ENCODE measurements at places on chromosomes 4 and X.

GRCh38 chr4:48967101-48967500, 19.0 kb upstream of the CWH43 start:
- no peak for DNase-seq

DNA sequence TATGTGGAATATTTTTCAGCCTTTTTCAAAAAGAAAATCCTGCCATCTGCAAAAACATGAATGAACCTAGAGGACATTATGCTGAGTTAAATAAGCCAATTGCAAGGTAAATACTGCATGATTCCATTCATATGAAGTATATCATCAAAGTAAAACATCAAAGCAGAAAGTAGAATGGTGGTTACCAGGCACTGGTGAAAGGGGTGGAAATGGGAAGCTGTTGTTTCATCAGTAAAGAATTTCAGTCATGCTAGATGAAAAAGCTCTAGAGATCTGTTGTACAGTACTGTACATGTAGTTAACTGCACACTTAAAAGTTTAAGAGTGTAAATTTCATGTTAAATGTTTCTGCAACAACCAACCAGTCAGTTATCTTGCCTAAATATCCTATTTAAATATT, 196.8 kb upstream of the ADGRL3 start:
- DNase-seq, result no peak

DNA sequence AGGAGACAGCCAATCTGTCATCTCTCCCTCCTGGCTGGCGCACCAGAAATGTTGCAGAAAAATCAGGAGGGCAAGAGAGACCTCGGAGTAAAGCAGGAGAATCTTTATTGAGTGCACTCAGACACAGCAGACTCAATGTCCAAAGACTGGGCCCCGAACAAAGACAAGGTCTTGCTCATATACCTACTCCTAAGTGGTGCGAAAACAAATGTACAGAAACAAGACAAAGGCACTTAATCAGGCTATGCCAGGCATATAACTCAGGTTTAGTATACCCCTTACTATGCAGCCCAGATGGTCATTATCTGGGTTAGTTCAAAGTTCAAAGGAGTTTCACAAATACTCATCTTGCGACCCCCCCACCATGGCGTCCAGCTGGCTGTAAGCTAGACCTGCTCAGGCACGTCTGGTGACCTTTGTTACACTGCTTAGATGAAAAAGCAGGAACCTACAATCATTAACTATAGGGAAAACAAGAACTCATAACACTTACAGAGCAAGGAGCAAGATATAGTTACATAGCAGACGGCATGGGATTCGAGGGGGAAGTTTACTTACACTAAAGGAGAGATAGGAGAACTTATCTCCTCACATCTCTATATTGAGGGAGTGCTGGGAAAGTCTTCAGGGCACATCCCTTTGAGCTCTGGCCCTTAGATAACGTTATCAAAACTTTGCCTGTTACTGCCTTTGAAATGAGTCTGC, 27.5 kb downstream of the SULT1E1 start:
- DNase-seq, result no peak

DNA sequence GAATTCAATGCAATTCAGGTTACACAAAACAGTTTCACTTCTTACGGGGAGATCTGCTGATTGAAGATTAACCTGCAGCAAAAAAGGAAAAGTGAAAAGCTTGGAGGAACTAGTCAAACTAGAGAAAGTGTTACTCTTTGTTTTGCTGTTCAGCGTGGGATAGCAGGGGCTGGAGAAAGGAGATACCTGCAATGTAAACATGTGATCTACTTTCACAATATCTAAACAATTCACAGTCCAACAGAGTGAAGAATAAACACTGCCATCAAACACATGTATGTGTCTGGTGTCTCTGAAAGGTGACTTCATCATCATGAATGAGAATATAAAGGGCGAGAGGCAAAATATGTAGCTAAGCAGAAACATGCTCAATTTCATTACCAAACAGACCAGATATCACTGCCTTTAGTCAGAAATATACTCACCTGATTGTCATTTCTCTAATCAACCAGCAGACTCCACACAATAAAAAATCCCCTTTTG, 26.4 kb downstream of the NIPAL1 start:
- no peak for DNase-seq

- DNase-seq, result peak; percentile 56
Measured at GRCh38 chrX:139932073-139932900, 566 bp downstream of the ATP11C start.

DNA sequence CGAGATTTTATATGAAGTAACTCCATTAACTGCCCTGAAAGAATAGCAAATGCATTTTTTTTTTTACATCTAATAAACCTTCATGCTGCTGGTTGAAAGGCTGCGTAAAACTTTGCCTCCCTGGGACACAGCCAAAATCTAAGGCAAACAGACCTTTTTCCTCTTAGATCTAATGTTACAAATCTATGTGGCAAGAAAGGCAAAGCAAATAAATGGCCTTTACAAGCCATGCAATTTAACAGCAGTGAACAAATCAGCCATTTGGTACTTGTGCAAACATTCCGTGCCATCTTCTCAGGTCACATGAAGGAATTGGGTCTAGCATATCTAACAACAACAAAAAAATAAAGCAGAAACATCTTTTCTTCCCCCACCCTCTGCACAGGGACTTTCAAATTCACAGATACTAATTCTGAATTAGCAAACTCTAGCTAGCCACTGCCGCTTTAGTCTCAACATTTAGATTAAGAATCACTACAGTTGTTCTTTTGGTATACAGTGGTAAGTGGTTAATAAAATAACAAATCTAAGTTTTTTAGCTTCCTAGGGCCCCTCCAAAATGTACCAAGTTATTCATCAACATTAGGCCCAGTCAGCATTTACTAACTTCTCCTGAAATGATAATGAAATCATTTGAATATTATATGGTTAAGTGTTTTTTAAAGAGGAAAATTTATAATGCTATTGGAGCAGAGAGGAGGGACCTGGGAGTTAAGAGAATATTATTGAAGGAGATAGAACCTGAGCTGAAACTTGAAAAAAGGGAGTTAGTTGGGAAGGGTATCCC, 593.8 kb downstream of the SMARCA1 start:
- no peak for DNase-seq

DNA sequence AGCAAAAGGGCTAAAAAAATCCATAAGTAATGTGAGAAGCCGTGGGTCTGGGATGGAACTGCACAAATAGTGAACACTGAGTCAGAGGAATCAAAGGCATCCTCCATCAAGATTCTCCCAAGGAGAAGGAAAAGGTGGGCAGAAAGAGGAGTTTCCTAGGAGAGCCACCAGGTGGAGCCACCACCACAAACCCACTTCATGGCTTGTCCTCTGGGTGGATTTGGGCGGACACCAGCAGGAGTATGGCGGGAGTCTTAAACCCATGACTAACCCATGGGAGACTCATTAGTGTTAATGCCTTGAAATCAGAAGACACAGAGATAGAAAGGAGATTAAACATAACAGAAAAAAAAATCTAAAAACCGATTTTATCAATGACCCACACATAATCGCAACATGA, 147.7 kb downstream of the SH3KBP1 start:
- peak; percentile 63 for DNase-seq

DNA sequence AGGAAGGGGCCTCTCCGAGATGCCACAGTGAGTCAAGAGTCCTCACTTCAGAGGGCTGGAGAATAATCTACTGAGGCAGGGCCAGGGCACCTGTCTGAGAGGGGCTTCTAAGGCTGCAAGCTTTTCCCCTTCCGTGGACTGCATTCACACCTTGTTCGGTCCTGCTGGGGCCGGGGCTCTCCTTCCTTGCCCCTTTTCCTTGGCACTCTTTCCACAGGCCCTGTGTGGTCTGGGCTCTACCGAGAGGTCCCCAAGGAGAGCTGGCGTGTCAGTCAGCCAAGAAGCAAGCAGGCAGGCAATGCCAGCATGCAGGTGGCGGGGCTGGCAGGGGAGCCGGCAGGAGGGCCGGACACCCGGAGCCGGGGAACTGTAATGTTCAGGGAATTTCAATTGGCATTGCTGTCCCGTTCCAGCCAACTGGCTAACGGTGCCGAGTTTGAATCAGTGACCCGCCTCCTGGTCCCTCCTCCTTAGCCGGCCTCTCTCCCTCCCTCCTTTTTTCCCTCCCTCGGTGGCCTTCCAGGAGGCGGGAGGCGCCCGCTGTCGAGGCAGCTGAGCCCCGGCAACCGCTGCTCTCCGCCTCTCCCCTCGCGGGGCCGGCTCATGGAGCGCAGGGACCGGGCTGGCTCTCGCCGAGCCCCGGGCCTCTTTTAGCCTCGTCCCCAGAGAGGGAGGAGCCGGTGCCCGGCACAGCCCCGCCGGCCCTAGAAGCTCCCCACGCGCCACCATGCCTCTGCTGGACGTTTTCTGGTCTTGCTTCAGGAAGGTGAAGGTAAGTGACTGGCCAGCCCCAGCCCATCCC, at the start of gene STARD8:
TSS of gene STARD8 (plus strand) at position 511 of the 802 bp plus-strand sequence. CDS start at position 728, 217 bp downstream.
- DNase-seq, result no peak

- no peak for DNase-seq
Measured at GRCh38 chr4:54813674-54814073, 155.9 kb downstream of the KIT start.

GRCh38 chr4:55378617-55379467, 16.9 kb upstream of the TMEM165 start:
- no peak for DNase-seq

DNA sequence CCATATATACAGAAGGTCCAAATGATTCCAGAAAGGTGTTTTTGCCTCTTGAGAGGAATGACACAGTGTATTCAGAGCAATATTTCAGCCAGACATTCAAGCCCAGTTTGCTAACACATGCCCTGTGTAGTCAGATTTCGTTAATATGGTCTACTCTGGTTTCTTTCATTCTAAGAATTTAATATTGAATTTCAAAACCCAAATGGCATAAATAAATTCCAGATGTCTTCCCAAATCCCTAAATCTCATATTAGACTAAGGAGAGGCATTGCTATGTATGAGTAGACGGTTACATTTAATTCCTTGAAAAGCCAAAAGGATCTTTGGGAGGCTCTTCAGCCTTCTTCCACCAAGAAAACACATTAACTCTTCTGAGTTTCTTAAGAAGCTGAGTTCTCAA, 66.3 kb upstream of the C1QTNF7 start:
- DNase-seq, result no peak

GRCh38 chr4:143511906-143512305, 1.6 kb upstream of the SMARCA5 start:
- no peak for DNase-seq

DNA sequence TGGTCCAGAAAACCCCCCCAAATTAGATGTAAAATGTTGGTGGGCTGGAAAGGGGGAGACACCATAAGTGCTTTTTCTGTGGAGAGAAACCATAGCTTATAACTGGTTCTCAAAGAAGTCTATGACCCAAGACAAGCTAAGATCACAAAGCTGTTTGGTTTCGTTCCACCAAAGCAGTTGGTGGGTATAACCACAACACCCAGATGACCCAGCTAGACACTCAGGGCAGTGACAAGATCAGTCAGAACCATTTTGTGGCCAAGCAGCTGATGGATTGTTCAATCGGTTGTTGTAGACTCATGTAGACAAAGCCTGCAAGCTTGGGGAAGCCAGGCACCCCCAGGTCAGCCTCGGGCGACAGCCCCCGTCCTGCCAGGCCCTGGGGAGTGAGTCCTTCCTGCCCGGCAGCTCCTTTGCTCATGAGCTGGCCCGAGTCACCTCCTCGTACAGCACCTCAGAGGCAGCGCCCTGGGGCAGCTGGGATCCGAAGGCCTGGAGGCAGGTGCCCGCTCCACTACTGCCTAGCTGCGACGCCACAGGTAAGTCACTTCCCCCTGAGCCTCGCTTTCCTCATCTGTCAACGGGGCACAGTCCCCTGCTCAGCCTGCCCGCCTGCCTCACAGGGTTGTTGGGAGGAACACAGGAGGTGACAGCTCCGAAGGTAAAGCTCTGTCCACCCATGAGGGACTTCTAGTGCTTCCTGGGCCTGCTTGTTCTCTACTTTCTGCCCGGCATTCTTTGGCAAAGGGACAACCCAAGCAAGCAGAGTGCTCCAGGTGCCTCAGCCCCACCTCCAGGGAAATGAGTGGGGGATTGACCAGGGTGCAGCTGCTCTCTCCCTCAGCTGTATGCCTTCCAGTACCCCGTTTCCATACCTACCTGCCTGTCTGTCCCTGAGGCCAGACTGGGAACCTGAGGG, 65.2 kb upstream of the MTM1 start:
- DNase-seq, result no peak

DNA sequence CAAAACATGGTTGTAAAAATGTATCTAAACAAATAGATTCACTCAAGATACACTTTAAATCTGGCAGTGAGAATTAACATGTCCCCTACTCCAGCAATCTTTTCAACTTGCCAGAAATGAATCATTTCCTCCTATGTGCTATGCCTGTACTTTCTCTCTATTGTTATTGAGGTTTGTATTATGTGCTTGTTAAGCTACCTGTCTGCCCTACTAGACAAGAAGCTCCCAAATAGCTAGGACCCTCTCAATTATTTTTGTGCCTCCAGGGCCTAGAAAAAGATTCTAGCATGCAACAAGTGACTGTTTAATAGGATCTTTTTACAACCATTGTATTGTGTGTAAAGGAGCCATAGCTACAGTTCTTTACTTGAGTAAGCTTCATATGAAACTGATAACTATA, 3.5 kb upstream of the SAP30 start:
- DNase-seq, result no peak

GRCh38 chrX:115237056-115237455, 3.2 kb upstream of the LRCH2 start:
- DNase-seq, result no peak

DNA sequence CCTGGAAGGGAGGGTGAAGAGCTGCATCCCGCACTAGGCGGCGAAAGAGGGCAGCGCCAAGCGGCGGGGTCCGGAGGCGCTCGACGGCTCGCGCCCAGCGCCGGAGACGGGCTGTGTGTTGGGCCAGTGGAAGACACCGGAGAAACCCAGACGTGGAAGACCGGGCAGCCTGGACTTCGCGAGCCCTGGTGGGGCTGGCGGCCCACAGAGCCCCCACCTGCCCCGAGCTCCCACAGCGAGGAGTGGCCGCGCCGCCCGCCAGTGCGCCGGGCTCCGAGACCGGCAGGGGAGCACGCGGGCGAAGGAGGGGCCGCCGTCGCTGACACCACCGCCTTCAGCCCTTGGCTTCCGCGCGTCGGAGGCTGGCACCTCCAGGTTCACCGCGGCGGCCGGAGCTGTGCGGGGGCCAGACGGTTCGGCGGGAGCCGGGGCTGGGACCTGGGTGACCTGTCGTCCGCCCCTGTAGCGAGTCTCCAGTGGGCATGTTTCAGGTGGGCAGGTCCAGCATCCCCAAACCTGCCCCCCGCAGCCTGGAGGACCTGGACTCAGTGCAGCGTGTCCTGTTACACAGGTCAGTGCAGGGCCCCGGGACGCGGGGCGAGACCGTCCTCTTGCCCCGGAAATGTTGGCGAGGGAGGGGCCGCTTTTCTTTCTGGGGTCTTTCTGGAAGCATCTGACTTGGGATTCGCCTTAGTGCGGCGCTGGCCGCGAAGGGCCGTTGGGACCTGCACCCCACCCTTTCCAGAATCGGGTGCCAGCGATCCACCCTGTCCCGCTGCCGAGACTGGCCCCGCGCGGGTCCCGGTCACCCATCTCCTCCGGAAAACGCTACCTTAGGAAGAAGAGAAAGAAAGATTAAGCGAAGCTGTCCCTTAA, 9.6 kb upstream of the INTU start:
- DNase-seq, result no peak

DNA sequence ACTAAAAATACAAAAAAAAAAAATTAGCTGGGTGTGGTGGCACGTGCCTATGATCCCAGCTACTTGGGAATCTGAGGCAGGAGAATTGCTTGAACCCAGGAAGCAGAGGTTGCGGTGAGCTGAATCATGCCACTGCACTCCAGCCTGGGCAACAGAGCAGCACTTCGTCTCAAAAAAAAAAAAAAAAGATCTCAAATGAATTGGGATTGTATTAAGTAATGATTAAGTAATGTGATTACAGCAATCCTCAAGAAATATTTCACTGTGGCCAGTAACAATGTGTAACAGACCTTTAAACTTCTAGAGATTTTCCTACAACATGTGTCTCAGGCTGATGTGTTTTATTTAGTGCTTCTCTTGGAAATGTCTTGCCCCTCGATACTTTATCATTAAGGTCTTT, 46.8 kb downstream of the PKD2 start:
- no peak for DNase-seq

Measured in CD4-positive, alpha-beta T cell treated with Interleukin-17A for 4 hours (primary cell).